Ureter (tissue), 1 donor: ENCODE measurements at places on chromosomes 5 and 9. TPM values are rescaled to one million over a fixed set of nuclear protein-coding genes. Genes with fewer than 3 reads are reported as not detected.

PCDHGB3 gene
- 3.2 TPM for total RNA-seq

ENTREP1 gene
- 14.6 TPM for total RNA-seq

- DNase-seq = no peak
Measured at GRCh38 chr5:158283397-158283796, 424.5 kb upstream of the CLINT1 start.

- DNase-seq = no peak
Measured at GRCh38 chr5:478369-478981, 35.5 kb downstream of the EXOC3 start.
